ENCODE measurements at places on chromosomes 7 and 10.

- no peak for DNase-seq
These were observed 86.4 kb downstream of the NKX6-2 start for GRCh38 chr10:132699411-132700155.

- no peak for DNase-seq
These were observed 2.0 kb upstream of the PLPP4 start for GRCh38 chr10:120455004-120455403.

DNA sequence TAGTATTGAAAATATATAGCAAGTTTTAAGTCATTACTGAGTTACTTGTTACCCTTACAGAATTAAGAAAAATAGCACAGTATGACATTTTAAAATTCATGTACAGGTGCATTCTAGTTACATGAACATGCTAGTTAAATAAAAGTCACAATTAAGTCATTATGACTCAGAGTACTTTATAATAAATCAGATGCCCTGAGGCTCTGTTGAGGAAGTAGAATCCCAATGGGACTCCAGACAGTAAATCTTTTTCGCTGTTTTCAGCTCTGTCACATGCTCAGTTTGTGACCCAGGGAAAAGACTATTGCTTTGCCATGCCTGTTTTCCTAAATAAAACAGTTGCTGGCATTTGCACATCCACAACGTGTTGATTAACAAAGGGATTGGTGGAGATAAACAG, 21.0 kb downstream of the NUDT13 start:
- no peak for DNase-seq

- DNase-seq: no peak
These were observed 1039.7 kb downstream of the NRG3 start for GRCh38 chr10:82914655-82915136.

GRCh38 chr10:78184851-78185692, 151.4 kb downstream of the RPS24 start:
- DNase-seq: no peak

GRCh38 chr7:126411821-126412383, 840.8 kb downstream of the GRM8 start:
- no peak for DNase-seq

- DNase-seq: peak; percentile 74
These were observed 57.4 kb downstream of the ADRB1 start for GRCh38 chr10:114100848-114101741.

DNA sequence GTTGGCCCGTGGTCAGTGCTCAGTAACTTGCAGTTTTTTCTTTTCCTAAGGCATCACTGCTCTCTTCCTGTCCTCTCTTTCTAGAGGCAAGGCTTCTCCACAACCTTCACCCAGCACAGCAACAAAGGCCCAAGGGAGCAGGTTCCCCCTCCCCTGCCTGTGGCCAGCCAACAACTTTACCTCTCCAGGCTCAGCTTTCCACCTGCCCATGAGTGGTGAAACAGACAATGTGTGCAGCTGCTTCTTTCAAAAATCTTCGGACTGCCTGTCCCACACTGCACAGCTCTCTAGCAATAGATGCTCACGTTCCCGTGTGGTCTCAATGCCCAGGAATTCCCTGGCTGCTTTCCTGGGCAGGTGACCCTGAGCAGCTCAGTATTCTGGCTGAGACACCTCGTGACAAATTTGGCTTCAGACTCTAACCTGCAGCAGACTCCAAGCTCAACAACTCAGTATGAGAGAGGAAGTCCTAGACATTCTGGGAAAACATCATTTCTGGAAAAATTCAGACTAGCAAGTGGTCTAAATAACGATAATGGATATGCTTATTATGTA, 28.9 kb upstream of the TMEM72 start:
- no peak for DNase-seq

- no peak for DNase-seq
These were observed 37.8 kb downstream of the DNAJB12 start for GRCh38 chr10:72316748-72317435.

DNA sequence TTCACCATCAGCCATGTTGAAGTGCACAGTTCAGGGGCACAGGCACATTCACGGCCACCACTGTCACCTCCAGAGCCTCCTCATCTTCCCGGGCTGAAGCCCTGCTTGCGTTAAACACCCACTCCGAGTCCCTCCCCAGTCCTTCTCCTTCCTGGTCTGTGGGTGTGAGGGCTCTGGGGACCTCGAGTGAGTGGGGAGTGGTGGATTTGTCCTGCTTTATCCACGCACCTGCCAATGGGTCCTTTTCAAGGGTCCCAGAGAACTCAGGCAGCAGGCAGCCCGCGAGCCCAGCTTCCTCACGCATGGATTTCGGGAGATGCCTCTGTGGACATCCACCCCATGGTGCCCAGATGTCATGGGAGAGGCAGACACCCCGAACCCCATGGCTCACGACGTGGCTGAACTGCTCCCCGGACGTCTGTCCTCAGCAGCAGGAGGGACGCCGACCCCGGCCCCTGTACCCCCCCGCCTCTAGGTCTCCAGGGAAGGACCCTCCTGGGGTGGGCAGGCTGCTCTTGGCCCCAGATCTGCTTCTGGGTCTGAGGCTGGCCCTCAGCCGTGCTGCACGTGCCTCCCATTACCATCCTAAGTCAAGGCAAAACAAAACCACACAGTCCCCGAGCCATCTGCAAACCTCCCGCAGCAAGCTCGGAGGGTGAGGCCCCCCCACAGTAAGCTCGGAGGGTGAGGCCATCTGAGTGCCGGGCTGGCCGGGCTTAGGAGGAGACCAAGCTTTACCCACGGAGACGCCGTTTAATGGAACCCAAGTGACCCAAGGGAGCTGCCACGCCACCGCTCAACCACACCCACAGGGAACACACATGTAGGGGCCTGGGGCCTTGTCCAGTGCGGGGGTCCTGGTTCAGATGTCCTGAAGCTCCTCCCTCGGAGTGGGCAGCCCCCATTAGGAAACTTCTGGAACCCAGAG, 9.0 kb downstream of the CYP2W1 start:
- DNase-seq: no peak

DNA sequence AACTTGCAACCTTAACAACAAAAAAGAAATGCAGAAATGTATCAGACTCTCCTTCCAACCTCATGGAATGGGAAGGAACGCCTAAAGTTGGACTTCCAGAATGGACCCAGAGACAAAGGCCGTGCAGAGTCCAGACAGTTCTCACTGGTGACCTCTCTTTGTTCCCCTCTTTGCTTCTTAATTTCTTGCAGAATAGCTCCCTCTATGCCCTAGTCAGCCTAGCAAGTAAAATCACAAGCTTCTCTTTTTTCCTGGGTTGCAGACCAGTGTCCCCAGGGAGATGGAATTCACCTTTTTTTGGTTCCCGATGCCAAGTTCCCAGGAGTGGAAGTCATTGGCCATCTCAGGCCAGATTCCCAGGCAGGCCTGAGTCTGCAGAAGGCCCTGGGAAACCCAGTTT, 278.0 kb downstream of the CCSER2 start:
- no peak for DNase-seq

DNA sequence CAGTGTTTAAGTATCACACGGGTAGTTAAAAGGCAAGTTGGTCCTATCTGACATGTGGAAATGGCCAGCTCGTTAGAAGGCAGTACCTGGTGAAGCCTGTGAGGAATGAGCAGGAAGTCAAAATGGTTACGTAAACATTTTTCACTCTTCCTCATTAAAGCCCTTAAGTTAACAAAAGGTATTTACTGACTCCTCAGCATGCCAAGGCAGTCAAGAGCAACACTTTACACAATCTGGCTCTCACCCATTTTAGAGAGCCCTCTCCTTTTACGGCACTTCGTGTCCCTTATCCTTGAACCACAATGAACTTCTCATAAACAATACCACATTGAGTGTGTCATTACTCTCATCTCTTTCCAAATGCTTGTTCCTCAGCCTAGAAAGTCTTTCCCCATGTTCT, 11.0 kb upstream of the RSBN1L start:
- no peak for DNase-seq

DNA sequence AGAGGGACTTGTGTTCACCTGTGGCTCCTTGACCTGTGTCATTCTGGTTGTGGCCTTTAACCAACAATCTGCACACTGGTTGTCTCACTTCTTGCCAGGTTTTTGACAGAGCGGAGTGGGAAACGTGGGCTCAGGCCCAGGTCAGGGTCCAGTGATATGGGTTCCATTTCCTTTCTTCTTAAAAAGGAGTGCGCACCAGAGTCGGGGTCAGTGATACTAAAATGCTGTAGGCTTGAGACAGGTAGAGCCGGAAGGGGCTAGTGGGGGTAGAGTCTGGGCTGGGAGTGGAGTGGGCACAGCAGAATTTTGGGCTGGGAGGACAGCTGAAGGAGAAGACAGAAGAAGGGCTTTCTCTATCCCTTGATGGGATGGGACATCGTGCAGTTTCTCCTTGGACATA, 61.2 kb downstream of the SH2D4B start:
- DNase-seq: no peak

GRCh38 chr10:19947656-19948055, 131.4 kb downstream of the PLXDC2 start:
- DNase-seq: no peak

- no peak for DNase-seq
These were observed 29.2 kb upstream of the GALNTL5 start for GRCh38 chr7:151927011-151927410.

DNA sequence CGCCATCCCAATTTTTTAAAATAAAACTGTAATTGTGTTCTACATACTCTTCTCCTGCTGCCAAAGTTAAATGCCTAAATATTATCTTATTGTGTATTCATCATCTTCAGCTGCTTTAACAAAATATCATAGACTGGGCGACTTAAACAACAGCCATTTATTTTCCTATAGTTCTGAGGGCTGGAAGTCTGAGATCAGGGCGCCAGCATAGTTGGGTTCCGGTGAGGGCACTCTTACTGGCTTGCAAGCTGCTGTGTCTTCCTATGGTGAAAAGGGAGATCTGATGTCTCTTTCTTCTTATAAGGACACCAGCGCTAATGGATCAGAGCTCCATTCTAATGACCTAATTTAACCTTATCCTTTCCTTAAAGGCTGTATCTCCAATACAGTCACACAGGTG, 30.4 kb downstream of the CSTF2T start:
- DNase-seq: no peak

DNA sequence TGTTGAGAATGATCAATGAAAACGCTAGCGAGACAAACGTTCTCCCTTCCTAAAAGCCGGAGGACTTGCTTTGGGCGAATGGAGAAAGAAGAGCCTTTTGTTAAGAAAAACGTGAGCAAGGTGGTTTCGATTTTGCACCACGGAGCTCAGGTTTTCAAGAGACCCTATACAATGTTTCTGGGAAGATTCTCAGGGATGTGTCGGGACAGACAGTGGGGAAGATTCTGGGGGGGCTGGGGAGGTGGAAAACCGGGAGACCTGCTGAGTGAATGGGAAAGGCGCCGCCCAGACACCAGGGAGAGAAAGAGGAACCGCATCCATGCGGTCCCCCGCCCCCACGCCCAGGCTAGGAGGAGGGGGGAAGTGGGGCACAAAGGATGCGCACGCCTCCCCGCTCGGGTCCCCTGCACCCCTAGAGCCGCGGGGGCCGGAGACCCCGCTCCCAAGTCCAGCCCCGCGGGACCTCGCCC, 745 bp downstream of the YWHAG start:
- no peak for DNase-seq

DNA sequence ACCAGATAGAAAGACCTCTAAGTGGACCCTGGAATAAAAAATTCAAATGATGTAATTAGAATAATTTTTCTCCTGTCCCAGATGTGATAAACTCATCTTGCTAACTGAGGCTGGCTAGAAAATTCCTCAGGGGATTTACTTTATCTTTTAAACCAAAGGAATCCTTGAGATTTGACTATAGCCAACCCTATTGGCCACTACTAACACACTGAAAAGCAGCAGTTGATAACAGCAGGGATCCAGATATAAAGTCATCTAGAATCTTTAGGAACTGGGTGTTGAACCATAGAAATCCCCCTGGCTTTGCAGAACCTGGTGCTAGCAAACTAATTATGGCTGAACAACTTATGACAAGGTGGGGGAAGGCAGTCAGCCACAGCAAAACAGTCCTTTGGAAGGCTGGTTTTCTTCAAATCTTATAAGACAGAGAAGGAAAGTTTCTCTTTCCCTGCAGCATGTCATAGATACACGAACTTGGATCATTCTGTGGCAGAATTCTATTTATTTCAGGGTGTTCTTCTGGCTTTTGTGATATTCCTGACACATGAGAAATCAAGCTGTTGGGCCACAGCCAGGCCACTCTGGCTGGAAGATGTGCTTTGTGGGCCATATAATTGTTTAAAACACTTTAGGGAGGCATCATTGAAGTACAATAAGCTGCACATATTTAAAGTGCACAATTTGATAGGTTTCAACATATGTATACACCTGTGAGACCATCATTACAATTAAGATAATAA, 643.6 kb downstream of the SORCS3 start:
- DNase-seq: no peak

GRCh38 chr10:118669020-118669791, 73.8 kb upstream of the PRLHR start:
- DNase-seq: no peak

GRCh38 chr7:77954773-77955555, 156.4 kb downstream of the PHTF2 start:
- DNase-seq: no peak

- no peak for DNase-seq
These were observed 39.1 kb downstream of the NHLRC2 start for GRCh38 chr10:113893570-113893969.
